ENCODE measurements at places on chromosomes 4 and X.

GRCh38 chr4:53196882-53197771 is 168.7 kb downstream of the SCFD2 start:
- DNase-seq: no peak

DNA sequence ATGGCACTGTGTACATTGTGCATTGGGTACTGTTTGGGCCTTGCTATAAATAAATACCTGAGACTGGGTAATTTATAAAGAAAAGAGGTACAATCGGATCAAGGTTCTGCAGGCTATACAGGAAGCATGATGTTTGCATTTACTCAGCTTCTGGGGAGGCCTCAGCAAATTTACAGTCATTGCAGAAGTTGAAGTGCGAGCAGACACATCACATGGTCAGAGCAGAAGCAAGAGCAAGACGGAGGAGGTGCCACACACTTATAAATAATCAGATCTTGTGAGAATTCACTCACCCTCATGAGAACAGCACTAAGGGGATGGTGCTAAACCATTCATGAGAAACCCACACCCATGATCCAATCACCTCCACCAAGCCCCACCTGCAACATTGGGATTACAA is 505.0 kb downstream of the ARAP2 start:
- DNase-seq: no peak

DNA sequence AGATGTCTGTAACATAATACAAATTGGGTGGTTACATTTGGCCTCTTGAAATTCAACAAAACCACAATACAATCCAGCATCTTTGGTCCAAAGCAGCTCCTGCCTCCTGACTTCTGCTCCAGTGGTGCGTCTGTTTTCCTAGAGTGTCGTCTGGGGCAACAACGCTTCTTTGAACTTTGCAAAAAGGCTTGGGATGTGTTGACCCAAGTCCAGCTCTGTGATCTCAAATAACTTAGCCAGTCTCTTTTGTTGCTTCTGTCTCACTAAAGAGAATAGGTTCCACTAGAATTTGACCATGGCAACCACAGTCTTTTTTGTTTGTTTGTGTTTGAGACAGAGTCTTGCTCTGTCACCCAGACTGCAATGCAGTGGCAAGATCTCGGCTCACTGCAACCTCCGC is 324.0 kb downstream of the DHRSX start:
- DNase-seq: no peak

DNA sequence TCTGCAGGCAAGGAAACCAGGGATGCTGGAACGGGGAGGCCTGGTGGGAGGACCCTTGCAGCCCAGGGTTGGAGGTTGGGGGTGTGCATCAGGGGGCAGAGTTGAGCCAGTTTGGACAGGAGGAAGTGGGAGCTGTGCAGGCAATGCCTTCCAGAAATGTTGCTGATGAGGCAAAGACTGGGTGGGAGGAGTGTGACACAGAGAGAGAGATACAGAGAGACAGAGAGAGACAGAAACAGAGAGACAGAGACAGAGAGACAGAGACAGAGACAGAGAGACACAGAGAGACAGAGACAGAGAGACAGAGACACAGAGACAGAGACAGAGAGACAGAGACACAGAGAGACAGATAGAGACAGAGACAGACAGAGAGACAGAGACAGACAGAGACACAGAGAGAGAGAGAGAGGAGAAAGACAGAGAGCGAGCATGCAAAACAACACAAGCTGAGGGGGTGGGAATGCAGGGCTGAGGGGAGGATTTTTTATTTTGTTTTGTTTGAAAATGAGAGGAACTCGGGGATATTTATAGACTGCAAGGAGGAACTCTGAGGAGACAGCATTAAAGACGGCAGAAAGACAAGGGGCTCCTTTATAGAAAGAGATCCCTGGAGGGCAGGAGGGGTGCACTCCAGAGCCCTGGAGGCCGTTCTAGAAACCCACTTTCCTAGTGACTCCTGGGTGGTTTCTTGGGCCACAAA is 1.9 kb upstream of the HAUS3 start:
- no peak for DNase-seq

- no peak for DNase-seq
These were observed 29.7 kb downstream of the F9 start for GRCh38 chrX:139560221-139560620.

DNA sequence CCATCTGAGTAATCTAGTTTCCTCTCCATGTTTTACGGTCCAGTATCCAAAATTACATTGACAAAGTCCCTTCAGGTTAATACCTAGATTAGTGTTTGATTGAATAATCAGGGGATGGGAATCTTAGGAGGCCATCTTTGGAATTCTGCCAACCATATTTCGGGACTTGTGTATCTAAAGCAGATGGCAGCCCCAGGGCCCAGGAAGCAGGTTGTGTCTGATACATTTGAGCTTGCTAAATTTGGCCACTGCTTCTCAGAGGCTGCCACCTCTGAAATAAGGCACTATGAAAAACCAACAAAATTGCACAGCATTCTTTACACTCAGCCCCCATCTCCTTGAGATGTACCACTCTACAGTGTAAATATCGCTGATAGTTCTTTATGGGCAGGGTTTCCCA is 102.1 kb downstream of the ASB9 start:
- DNase-seq: no peak

DNA sequence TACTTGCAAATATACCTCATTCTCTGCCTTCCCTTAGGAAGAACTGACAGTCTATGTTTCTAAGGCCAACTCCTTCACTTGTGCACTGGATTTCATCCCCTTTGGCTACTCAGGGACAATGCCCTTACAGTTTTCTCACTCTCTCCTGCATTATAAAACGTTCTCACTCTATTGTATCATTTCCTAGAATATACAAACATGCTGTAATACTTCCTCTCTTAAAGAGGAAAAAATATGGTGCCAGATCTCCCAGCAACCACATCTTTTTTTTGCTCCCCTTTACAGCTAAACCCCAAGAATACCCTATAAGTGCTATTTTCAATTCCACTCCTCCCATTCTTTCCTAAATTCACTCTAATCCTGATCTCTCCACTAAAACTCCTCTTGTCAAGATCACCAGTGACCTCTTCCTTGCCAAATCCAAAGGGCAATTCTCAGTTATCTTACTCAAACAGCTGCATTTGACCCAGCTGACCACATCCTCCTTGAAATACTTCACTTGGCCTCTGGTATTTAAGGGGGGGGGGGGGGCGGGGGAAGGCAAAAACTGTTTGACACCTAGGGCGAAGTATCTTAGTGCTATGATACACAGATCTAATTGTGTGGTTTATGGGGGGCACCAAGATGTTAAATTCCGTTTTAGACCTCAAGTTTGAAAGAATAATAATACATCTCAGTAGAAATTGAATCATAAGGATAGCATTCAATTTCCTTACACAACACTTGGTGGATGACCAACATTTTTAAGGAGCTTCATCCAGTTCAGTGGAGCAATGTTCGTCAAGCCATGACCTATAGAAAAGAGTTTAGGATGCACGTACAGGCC is 1.6 kb downstream of the RCHY1 start:
- DNase-seq: no peak

DNA sequence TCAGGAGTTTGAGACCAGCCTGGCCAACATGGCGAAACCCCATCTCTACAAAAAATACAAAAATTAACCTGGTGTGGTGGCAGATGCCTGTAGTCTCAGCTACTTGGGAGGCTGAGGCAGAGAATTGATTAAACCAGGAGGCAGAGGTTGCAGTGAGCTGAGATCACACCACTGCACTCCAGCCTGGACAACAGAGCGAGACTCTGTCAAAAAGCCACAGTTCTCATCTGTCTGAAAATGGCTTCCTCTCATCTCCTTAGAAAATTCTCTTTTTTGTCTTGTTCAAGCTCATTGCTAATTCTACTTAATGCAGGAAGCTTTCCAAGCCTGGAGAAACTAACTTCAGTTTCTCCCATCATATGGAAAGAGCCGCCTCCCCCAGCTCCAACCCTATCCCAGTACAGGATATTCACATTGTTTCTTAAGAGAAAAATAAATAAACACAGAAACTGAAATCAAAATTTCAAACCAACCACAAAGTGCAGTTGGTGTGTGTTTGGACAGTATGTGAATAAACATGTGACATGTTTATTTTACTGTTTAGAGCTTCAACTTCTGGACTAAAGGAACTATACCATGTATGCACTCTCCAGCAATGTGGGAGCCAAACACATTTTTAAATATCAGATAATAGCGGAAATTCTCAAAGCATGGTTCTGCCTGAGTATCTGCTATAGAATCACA is 55.0 kb upstream of the GAB1 start:
- DNase-seq: no peak

GRCh38 chr4:176818531-176818930 is 25.8 kb upstream of the VEGFC start:
- no peak for DNase-seq

DNA sequence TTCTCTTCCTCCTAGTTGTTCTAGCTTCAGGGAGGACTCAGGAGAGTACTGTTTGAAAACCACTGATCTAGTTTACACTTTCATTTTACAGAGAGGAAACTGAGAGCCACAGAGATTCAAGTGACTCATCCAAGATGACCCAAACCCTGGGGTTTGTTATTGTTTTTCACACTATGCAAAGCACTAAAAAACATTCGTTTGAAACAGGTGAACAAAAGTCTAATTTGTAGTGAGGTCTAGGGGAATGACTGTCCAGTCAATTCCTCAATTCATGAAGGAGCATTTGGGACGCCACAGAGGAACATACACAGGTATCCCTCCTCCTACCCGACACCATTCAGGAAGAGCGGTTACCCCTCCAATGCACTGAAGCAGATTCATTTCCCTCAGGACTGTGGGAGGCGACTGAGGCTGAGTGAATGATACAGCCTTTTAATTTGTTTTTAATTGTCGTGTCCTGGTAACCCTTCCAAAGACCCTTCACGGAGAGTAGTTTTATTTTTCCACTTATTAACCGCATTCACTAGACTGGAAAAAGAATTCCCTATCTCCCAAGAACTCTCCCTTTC is 30.3 kb downstream of the TLR10 start:
- no peak for DNase-seq

DNA sequence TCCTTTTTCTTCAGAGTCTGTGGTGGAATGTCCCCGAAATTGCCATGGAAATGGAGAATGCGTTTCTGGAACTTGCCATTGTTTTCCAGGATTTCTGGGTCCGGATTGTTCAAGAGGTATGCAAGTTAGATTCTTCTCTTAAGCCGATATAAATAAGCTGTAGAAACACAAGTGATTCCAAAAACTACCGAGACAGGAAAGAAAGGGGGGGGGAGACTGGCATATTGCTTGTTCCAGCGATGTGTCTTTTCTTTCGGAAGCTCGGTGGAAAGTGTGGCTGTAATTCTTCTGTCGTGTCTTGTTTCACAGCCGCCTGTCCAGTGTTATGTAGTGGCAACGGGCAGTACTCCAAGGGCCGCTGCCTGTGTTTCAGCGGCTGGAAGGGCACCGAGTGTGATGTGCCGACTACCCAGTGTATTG is 236.9 kb downstream of the DCTD start:
- DNase-seq: no peak

DNA sequence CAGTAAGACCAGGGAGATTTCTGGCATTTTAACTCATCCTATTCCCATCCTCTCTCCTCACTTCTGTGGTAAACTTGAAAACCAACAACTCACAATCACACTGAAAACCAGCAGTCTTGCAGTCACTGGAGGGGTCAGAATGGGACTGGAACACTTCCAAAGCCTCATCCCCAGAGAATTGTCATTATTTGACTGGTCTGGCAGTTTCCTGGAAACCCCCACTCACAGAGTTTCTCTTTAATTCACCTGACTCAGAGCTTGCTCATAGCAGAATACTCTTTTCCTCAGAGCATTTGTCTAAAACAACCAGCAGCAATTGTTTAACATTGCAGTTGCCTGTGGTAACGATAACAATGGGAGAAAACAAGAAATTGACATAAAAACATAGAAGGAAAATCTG is 7.3 kb upstream of the RAB9B start:
- no peak for DNase-seq

All from stimulated activated CD4-positive, alpha-beta T cell treated with anti-CD3 and anti-CD28 coated beads, Interleukin-1b, Interleukin-23, amount 100 ng/mL, for 24 hours (primary cell).